Left lobe of liver (tissue), 2 donors: ENCODE measurements at places on chromosomes 13 and 19. TPM values are rescaled to one million over a fixed set of nuclear protein-coding genes. Genes with fewer than 3 reads are reported as not detected.

DNA sequence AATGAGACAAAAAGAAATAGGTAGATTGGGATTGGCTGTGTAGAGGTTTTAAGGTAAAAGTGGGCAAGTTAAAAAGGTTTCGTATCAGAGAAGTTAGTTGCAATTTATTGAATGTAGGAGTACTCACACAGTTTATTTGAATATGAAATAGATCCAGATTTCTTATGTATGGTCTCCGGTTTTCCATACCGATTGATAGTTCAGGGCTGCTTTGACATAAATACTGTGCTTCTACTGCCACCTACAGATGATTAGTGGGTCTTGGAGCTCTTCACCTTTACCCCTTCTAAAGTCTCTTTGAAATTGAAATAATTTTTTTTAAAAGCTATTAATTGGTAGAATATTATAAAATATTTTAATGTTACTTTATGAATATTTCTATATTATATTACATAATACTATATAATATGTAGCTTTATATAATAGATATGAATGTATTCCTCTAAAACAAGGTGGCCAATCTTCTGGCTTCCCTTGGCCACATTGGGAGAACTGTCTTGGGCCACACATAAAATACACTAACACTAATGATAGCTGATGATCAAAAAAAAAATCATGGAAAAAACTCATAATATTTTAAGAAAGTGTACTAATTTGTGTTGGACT, 7.7 kb upstream of the GPR18 start:
- no peak for DNase-seq

- no peak for DNase-seq
These were observed 2.7 kb downstream of the ARGLU1 start for GRCh38 chr13:106565127-106565775.

The KLK6 gene
- not detected for total RNA-seq

- no peak for DNase-seq
These were observed 603 bp downstream of the ZNF880 start for GRCh38 chr19:52370341-52370710.

The FCER2 gene
- 0.45 TPM for total RNA-seq

DNA sequence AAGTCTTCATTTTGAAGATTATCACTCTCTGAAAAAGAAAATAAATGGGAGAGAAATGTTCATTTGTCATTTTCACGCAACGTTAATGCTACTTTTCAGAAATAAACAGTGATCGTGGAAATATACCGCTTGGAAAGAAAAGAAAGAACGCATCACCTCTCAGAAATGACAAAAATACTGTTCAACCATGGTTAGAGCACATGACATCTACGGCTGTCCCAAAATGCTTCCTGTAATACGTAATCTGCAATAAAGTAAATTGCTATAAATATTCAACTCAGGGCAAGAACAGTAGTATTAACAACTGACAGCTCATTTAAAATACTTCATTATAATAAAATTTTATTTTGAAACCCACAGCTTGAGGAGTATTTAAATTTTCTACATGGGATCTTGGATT, 15.2 kb downstream of the LATS2 start:
- DNase-seq = no peak

- DNase-seq = no peak
These were observed 6.4 kb downstream of the CHST8 start for GRCh38 chr19:33627962-33628839.

The POLR1G gene
- total RNA-seq = 2.2 TPM

DNA sequence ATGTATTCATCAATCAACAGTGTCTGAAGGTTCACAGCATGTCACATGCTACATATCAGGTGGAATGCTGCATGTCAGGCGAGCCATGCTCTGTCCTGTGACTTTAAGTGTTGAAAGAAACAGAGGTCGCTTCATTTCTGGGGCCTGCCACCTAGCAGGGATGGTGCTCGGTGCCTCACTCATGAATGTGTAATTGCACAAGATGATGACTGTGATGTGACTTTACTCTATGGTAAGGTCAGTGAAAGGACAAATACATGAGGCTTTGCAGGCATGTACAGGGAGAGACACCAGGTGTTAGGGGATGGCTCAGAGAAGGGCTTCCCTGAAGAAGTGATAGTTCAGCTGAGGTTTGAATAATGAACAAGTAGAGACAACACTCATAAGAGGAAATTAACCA, 66.7 kb downstream of the FRY start:
- no peak for DNase-seq

DNA sequence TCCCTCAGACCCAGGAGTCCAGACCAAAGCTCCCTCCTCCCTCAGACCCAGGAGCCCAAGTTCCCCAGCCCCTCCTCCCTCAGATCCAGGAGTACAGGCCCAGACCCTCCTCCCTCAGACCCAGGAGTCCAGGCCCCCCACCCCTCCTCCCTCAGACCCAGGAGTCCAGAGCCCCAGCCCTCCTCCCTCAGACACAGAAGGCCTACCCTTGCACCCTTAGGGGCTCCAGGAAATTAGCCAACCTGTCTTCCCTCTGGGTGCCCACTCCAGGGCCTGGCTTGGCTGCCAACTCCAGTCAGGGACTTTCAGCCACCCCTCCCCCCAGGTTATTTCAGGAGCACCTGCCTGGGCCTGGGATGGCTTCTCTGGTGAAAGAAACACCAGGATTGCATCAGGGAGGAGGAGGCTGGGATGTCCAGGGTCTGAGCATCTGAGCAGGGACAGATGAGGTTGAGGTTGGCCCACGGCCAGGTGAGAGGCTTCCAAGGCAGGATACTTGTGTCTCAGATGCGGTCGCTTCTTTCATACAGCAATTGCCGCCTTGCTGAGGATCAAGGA, at the start of gene FGF21:
Gene FGF21 (plus strand): TSS at position 441 of the 558 bp plus-strand sequence. CDS start 713 bp downstream, outside the sequence.
- DNase-seq = no peak
